Right ventricle myocardium inferior (tissue), 1 donor: ENCODE measurements at places on chromosomes 2 and 18. TPM values are rescaled to one million over a fixed set of nuclear protein-coding genes. Genes with fewer than 3 reads are reported as not detected.

The PPP1R7 gene
- total RNA-seq = 66.6 TPM

The UGT1A8 gene
- not detected for total RNA-seq

The AQP12B gene
- not detected for total RNA-seq

The CPS1 gene
- 3.0 TPM for total RNA-seq

The C2orf81 gene
- 1.1 TPM for total RNA-seq

The HOXD13 gene
- not detected for total RNA-seq

The ACADL gene
- 0.76 TPM for total RNA-seq
